ENCODE measurements at places on chromosomes 16 and 17. TPM values are rescaled to one million over a fixed set of nuclear protein-coding genes. Genes with fewer than 3 reads are reported as not detected.

DNA sequence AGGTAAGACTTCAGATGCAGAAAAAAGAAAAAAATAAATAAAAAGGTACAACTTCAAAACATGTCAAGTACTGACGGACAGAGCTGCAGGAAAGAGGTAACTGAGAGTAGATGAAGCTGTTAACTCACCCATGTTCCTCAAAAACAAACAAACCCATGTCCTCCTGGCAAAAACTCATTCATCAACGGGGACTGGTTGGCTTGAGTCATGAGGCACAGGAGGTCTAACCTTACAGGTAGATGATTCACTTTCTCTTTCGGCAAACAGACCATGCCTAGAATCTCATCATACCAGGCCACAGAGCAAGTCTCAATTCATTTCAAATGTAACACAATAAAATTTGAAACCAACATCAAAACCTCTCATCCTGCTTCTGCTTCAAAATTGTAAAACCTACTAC, 12.3 kb upstream of the FASN start:
- no peak for DNase-seq

Gene SLC16A3
- total RNA-seq, result 217 TPM

GRCh38 chr16:7088711-7089110, 243.9 kb upstream of the RBFOX1 start:
- no peak for DNase-seq

Gene ZG16B
- total RNA-seq, result 18.7 TPM

GRCh38 chr17:8338753-8339140, 893 bp upstream of the ODF4 start:
- DNase-seq, result no peak

Gene SHISA9
- 0.12 TPM for total RNA-seq

DNA sequence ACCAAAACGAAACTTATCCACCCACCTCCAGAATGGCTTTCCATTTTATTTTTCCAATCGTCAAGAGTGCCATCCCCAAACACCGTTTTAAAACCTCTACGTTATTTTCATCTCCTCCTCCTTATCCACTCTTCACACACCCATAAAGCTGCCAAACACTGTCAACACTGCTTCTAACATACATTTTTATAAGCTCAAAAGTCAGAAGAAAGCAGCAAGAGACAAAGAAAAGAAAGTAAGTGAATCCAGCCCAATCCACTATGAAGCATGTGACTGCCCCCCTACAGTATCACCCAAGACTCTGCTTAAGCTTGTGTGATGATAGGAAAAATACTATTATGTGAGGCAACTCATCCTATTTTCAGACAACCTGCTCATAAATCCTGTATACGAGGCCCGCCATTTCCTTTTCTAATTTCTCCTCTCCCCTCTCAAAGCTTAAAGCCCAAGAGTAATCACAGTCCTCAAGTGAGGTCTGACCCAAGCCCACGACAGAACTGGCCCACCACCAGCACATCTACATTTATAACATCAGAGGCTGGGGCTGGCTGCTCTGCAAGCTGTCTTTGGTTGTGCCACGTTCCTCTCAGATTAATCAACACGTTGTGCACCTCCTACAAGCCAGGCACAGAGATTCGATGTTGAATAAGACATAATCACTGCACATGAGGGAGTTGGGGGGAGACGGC, 16.3 kb downstream of the USP31 start:
- DNase-seq, result no peak

DNA sequence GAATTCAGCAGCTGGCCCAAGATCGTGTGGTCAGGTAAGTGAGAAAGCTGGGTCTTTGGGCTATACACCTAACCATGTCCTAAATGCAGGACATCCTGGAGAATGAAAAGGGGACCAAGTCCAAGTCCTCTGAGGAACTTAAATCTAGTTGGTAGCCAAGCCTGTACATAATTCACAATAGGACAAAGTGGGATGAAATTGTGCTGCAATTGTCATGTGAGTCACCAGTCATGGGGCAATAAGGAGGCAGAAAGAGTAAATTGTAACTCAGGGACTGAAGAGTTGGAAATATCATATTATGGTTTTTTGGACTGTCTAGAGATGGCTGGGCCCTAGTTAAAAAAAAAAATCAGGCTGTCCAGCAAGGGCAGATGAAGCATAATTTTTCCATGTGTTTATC, 202.6 kb downstream of the CYLD start:
- no peak for DNase-seq

DNA sequence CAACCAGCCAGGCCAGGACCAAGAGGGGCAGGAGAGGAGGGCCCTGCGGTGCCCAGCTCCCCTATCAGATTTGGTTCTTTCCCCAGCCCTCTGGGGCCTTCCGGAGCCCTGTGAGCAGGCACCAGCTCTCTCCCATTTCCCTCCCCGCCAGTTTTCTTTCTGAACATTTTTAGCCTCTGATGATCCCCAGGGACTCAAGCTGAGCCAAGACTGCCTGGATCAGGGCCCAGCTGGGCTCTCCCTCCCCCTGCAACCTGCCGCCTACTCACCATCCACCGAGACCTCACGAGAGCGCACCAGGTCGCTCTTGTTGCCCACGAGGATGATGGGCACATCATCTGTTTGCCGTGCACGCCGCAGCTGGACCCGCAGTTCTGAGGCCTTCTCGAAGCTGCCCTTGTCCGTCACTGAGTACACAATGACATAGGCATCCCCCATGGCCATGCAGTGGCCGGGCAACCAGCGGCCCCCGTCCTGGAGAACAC, 2.0 kb downstream of the RRAD start:
- DNase-seq, result no peak

DNA sequence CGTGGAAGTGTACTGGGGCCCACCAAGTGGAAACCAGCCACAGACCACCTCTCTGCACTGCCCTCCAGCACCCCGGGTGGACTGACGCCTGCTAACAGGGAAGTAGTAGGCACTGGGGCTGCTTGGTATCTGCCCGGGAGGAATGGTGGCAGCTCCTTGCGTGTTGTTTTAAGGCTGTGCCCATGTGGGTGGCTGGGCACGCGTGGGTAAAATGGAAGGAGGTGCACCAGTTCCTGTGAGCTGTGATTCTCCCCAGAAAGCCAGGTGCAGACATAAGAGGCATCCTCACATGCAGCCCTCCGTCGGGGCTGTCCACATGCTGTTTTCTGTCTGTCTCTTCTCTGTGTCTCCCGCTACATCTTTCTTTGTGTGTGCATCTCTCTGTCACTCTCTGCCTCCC, 122.3 kb downstream of the ENGASE start:
- DNase-seq, result no peak

DNA sequence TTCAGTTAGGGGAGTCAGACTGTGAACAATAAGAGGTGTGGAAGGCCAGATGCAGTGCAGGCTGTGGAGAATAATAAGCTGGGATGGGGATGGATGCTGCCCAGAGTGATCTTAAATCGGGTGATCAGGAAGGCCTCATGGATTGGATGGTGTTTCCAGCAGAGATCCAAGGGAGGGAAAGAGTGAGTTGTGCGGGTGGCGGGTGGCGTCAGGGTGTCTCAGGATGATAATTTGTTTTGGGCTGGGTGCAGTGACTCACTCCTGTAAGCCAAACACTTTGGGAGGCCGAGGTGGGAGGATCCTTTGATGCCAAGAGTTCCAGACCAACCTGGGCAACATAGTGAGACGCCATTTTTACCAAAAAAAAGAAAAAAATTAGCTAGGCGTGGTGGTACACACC, 7.9 kb downstream of the CLUAP1 start:
- DNase-seq, result no peak

Gene PRRT2
- 0.22 TPM for total RNA-seq

Gene KRT24
- not detected for total RNA-seq

Gene CDRT15L2
- not detected for total RNA-seq

Gene IRX6
- not detected for total RNA-seq

Gene ZNF423
- not detected for total RNA-seq

GRCh38 chr17:66462010-66462409, 159.6 kb downstream of the PRKCA start:
- DNase-seq, result no peak

Data from NCI-H460 (cell line).